NCI-H446 (cell line): ENCODE measurements at places on chromosomes 1 and 21.

DNA sequence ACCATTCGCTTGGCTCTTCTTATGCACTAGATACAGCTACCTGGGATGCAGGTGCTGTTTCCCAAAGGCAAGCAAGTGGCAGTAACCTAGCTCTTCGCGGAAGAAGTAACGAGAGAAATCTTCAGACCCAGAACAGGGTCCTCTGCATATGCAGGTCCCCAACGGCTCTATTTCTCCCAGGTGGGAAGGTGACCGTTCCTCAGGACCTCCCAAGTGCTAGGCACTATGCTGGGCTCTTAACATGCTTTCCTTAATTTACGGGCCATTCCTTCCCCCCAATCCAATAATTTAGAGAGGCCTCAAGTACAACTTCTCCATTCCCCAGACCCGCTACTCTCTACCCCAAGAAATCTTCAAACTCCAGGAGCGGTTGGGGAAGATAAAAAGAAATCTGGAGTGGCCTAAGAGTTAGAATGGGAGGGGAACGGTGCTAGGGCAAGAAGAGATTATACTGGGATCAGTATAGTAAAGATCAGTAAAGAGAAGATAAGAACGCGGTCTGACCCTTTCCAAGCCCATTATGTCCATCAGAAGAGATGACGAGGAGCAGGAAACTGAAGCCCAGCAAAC is 410 bp downstream of the TXNDC12 start:
- DNase-seq = no peak

DNA sequence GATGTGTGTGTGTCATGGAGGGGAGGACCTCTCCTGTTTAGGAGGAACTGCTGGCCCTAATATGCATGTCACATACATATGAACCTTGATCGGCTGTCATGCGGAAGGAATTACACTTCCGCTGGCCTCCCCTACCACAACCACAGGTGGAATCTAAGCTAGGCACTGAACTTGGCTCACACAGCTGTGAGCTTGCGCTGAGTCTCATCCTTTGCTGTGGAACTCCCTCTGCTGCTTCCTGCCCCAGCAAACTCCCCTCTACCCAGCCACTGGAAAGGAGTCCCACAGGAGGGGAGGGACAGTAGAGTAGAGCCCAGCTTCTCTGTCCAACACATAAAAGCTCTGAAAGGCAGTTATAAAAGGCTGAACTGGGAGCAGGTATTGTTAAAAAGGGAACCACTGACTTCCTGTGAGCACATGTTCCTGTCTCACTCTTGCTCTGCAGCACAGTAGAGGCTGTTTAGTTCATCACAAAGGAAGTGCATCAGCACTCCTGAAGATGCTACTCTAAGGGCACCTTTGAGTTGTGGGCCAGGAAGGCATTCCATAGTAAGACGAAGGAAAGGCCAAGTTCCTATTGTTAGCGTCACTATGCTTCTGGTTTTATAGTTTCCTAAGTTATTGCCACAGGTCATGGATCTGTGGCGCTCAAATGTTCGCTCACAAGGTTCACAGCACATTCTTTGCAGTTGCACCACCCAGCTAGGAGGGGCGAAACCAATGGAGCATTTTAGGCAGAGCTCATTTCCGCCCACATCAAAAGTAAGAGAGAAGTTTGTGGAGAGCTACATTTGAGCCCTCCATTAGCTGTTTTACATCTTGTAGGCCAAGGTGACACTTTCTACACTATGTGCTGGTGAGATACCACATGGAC is 17.7 kb upstream of the PTPRC start:
- no peak for DNase-seq

- DNase-seq = no peak
Observed at GRCh38 chr1:116261227-116261626, 111.8 kb upstream of the ATP1A1 start.

DNA sequence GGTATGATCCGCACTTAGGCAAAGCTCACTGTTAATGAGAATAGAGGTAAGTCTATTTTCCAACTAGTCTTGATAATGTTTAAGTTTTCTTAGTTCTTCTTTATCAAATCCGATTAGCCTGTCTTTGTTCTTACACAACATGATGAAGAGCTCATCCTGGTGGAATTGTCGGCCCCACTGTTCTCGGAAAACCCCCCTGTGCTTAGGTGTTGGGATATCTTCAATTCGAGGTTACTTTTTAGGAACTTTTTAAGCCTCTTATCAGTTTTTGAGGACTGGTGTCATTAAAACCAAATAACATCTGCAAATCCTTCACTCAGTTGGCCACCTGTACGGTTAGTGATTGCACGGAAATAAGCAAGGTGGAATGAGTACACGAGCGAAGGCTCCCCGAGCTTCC is 60.7 kb upstream of the KIF26B start:
- DNase-seq = no peak

- DNase-seq = no peak
Observed at GRCh38 chr1:167263819-167264464, 43.3 kb downstream of the POU2F1 start.

- DNase-seq = no peak
Observed at GRCh38 chr1:196271212-196271947, 336.9 kb downstream of the KCNT2 start.

- DNase-seq = peak; percentile 80
Observed at GRCh38 chr1:50332941-50333594, 90.2 kb downstream of the DMRTA2 start.

DNA sequence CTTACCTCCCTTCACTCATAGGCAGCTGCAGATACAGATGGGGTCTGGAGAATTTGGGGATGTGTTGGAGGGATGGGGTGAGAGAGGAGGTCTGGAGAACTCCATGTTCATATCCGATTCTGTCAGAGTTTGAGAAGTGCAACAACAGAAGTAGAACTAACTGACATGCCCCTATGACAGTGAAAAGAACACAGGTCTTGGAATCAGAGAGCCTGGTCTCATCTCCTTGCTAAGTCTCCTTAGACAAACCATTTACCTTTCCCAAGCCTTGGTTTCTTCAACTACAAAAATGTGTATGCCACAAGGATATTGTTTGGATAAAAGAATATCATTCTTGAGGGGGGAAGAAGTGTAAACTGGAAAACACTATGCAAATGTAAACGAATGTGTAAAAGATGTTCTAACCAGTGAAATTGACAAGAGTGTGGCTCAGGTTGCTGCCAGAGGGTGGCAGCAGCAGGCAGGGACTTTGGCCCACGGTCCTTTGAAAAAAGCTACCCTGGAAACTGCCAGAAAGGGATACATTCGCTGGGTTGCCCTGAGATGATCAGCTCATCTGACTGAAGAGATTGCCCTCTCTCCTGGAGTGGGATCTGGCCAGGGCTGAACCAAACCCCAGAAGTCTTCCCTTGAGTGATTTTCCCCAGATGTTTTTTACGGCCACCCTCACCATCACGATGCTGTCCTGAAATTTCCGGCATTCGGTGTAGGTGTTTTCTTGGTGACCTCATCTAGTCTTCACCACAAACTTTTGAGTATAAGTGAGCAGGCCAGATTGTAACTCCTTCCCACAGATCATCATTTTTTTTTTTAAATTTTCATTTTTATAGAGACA is 17.0 kb upstream of the CD2 start:
- DNase-seq = peak; percentile 81

GRCh38 chr1:29590583-29591565 is 354.6 kb downstream of the PTPRU start:
- no peak for DNase-seq

DNA sequence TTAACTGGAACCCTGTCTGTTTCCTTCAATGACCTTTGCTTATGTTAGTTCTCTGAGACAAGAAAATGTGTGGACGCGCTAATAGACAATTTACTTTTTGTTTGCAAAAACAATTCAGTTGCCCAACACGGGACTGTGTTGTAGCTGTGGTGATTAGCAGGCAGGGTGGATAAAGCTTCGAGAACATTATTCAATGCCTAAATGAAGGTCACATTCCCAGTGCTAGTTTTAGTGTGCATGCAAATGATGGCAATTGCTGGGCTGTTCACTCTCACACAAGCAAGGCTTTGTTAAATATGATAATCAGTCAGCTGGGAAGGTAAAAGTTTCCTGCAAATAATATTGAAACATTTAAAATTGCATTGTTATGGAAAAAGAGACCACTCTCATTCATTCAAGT is 188.4 kb downstream of the BACH1 start:
- no peak for DNase-seq

- peak; percentile 77 for DNase-seq
Observed at GRCh38 chr1:198934901-198935305, 296.1 kb downstream of the PTPRC start.

DNA sequence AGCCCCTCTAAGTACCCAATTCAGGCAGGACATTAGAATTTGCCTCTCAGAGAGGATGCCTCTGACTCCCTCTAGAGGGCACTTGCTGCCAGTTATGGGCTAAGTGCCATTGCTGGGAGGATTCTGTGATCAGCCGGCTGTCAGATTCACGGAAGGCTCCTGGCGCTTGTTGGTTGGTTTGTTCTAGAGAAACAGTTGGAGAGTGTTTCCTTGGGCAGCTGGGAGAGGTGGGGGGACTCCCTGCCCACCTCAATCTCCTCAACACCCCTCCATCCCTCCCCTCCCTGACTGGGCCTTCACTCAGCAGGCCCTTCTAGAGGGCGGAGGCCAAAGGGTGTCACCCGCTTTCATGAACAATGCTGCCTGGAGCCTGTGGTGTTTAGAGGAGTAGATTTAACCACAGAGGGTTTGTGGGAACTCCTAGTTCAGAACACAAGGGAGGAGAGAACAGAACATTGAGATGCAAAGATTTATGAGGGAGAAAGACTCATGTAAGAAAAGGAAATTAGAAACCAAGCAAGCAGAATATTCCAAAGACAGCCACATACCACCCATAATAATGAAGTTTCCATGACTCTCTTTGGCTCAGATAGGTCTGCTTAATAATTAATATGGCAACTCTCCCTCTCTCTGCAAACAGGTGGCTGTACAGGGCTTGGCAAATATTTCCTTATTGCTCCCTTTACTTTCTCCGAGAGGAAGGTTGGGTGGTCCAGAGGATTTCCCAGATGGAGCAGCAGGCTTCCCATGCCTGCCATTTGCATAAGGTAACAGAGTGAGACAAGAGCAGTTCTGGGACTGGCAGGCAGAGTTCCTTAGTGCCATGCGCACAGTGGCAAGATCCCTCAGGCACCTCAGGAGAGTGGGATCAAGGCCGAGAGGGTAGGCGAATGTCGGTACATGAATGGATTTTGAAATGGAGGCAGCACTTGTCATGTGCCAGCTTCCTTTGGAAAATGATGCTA is 30.0 kb upstream of the ACP6 start:
- DNase-seq = peak; percentile 65

GRCh38 chr1:206693029-206693428 is 8.3 kb downstream of the MAPKAPK2 start:
- DNase-seq = peak; percentile 54

DNA sequence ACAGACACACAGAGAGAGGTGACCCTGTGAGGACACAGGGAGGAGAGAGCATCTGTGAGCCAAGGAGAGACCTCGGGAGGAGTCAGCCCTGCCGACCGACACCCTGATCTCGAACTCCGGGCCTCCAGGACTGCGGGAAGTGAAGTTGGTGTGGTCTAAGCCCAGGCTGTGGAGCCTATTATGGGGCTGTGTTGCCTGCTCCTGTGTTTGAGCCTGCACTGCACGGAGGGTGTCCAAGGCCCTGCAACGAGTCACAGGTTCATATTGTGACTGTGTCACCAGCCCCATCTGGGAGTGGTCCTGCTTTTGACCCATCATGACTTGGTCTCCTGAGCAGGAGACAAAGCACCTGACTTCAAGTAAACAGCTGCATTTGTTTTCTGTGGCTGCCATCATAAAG is 186.0 kb upstream of the AJAP1 start:
- DNase-seq = no peak

DNA sequence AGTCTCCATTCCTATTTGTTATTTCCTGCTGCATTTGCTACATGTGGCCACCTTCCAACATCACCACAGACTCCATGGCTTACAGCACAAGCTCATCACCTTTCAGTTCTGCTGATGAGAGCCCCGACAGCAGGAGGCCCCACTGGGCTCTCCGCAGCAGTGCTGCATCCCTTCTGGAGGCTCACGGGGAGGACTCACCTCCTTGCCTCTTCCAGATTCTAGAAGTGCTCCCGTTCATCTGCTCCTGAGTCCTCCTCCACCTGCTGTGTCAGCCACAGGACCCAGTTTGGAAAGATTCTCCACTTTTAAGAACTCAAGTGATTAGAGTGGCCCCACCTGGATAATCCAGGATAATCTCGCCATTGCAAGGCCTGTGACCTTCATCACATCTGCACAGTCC is 167.6 kb downstream of the PCBP3 start:
- DNase-seq = no peak

GRCh38 chr21:38032082-38032801 is 116.0 kb upstream of the KCNJ6 start:
- no peak for DNase-seq

- no peak for DNase-seq
Observed at GRCh38 chr1:155179112-155180031, 5.7 kb downstream of the TRIM46 start.

- no peak for DNase-seq
Observed at GRCh38 chr1:62781841-62782543, 1.9 kb upstream of the ATG4C start.

DNA sequence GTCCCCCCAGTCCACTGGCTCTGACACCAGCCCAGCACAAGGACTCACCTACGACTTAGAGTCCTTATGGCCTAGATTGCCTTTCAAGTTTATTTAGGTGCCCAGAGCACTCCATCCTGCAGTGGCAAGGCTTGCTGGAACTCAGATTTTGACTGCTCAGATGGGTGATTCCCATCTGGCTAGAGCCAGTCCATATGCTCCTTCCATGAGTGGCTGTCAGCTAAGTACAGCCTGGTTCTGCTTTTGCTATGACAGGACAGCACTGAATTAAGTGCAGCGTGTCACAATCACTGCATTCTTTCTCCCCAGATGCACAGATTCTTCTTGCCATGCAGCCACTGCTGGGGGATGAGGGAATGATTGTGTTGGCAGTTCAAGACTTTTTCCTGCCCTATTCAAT is 43.8 kb downstream of the GPR52 start:
- no peak for DNase-seq

GRCh38 chr1:23483321-23484252 is at the start of gene ASAP3:
TSS of gene ASAP3 (minus strand) at chr1:23484179. CDS start at chr1:23484133, 46 bp downstream.
- DNase-seq = no peak

DNA sequence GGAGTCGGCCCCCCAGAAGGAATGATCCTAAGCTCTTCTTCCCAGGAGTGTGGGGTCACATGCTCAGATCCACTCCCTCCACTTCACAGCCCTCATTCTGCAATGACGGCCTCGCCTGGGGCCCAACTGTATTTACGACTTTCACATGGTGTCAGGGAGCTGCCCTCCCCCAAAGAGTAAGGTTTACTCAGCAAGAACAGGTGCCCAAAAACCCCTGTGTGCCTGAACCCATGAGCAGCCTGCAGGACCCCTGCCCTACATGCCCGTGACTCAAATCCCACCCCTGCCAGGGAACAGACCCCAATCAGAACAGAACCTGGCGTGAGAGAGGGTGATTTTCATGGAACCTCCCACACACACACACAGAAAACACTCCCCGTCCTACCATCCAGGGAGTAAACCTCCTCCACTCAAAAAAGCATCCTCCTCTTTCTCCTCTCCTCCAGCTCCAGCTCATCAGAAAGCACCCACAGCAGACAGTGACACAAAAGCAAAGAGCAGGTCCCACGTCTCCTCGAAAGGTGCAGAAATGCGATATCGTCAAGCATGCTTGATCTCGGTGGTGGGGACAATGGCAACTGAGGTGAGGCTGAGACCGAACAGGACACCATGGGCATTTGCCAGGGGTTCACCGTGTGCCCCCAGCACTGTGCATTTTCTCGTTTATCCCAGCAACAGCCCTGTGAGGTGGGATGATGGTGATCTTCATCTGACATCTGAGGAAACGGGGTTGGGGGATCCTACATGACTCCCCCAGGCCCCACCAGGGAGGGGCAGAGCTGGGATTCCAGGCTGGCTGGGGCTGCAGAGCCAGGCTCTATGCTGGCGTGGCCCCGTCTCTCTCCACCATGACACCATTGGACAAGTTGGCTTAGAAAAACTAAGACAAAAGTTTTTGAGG is 397.9 kb downstream of the NPHP4 start:
- no peak for DNase-seq
